ENCODE measurements at places on chromosomes 11 and 22. TPM values are rescaled to one million over a fixed set of nuclear protein-coding genes. Genes with fewer than 3 reads are reported as not detected.
A peak's percentile ranks its signal among the peaks of the same experiment; 100 is the strongest.

The RASL10A gene
- total RNA-seq: 0.92 TPM

- H3K4me3 ChIP-seq: peak within 1 kb of the TSS; percentile 59
- H3K36me3 ChIP-seq: no peaks in the 10 kb centered on the region
- peaks cover 6% of the 10 kb centered on the region for H3K27me3 ChIP-seq
- peak; percentile 86 for DNase-seq
Measured at GRCh38 chr22:32801537-32802236, at the start of gene TIMP3. Gene TIMP3, plus strand, starts transcription at chr22:32801705. Its CDS starts 297 bp downstream, at chr22:32802002.

DNA sequence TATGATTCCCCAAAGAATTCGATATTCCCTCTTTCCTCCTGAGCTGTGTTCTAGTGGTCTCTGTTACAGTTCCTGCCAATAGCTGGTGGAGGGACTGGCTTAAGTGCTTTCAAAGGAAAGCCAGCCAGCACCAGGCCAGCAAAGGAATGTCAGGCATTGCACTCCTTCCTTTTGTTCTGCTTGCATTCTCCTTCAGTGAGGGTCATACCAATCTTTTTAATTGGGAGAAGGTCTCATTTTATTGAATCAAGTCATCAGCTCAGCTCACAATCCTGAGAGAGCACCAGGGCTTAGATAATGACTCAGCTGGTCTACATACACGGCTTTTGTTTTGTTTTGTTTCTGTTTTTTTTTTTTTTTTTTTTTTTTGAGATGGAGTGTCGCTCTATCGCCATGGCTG is 222.9 kb downstream of the NAV2 start:
- no peak overlapping the region for H3K4me3 ChIP-seq
- peaks cover 3% of the 10 kb centered on the region for H3K4me1 ChIP-seq

The TTC28 gene
- total RNA-seq: 12.6 TPM

Data from H9 (cell line).